ENCODE measurements at places on chromosomes 13 and 19. TPM values are rescaled to one million over a fixed set of nuclear protein-coding genes. Genes with fewer than 3 reads are reported as not detected.

DNA sequence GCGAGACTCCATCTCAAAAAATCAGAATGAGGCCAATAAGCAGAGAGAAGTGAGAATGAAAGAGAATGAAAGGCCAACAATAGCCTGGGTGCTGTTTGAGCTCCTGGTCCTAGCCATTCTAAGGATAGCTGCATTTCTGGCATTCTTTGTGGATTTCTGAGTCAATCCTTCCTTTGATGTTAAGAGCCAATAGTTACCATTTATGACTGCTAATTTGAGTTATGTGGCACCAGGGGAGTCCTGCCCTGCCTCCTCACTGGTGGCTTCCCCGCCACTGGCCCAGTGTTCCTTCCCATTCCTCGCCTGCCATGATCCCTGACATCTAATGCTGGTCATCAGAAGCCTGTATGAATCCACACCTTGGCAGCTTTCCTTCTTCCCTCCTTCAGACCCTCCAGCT is 991.2 kb downstream of the UQCRFS1 start:
- H3K36me3 ChIP-seq, result no peaks in the 10 kb centered on the region
- no peaks in the 10 kb centered on the region for H3K4me1 ChIP-seq
- no peak for DNase-seq

- H3K36me3 ChIP-seq, result no peaks in the 10 kb centered on the region
- no peak for DNase-seq
- no peaks in the 10 kb centered on the region for H3K4me1 ChIP-seq
- H3K27ac ChIP-seq, result no peak overlapping the region
- no peak overlapping the region for H3K4me3 ChIP-seq
Observed at GRCh38 chr19:29625186-29625651, 19.1 kb downstream of the POP4 start.

GRCh38 chr19:42657556-42657955 is 62.8 kb upstream of the CEACAM8 start:
- peak; percentile 39 for DNase-seq
- H3K27ac ChIP-seq, result no peak overlapping the region
- no peaks in the 10 kb centered on the region for H3K36me3 ChIP-seq
- no peaks in the 10 kb centered on the region for H3K4me1 ChIP-seq
- peaks cover 24% of the 10 kb centered on the region for H3K27me3 ChIP-seq

DNA sequence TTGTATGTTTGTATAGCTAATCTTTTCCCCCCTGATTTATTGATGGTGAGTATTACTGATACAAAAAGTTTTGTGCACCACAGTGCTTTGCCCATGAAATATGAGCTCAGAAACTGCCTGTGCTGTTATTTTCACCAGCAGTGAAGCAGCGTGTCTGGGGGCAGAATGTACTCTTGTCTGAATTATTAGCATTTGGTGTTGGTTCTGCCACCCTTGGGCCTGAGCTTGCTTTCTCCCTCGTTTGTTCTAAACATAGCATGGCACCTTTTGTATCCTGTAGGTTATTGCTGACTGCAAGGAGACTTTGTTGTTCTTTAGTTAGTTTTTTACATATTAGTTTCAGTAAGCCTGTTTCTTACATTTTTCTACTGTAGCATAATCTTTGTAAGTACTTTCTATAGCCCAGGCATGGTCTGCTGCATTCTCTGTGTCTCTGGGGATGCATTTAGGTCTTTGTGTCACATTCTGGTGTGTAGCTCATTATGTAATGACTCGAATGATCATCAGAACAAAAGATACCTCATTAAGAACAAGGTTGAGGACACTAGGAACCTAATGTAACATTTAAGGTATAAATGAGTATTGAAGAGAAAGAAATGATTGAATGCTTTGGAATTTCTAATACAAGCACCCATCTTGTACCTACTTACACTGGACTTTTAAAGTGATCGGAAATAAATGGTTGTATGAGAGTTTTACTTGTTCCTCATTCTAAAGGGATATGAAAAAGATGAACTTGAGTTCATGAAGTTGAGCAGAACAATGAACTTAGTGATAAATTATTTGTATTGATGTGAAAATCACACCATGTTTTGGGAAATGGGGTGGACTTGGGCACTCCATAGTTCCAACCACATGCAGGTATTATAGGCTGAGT is 50.3 kb upstream of the GPI start:
- no peak overlapping the region for H3K27ac ChIP-seq
- no peak overlapping the region for H3K4me3 ChIP-seq
- H3K36me3 ChIP-seq, result peaks cover 2% of the 10 kb centered on the region
- DNase-seq, result no peak
- H3K27me3 ChIP-seq, result no peaks in the 10 kb centered on the region

GRCh38 chr19:45471931-45472562 is 4.3 kb downstream of the FOSB start:
- no peak overlapping the region for H3K27ac ChIP-seq
- peaks cover 13% of the 10 kb centered on the region for H3K4me1 ChIP-seq
- H3K27me3 ChIP-seq, result no peaks in the 10 kb centered on the region
- H3K36me3 ChIP-seq, result no peaks in the 10 kb centered on the region
- no peak overlapping the region for H3K4me3 ChIP-seq
- no peak for DNase-seq

GRCh38 chr19:33089010-33089409 is 8.0 kb downstream of the GPATCH1 start:
- DNase-seq, result no peak
- peaks cover 28% of the 10 kb centered on the region for H3K36me3 ChIP-seq
- H3K27ac ChIP-seq, result no peak overlapping the region
- H3K4me1 ChIP-seq, result no peaks in the 10 kb centered on the region

- H3K27me3 ChIP-seq, result no peaks in the 10 kb centered on the region
- H3K4me3 ChIP-seq, result no peak overlapping the region
- no peaks in the 10 kb centered on the region for H3K4me1 ChIP-seq
Observed at GRCh38 chr13:29239653-29240525, 355.6 kb downstream of the SLC7A1 start.

DNA sequence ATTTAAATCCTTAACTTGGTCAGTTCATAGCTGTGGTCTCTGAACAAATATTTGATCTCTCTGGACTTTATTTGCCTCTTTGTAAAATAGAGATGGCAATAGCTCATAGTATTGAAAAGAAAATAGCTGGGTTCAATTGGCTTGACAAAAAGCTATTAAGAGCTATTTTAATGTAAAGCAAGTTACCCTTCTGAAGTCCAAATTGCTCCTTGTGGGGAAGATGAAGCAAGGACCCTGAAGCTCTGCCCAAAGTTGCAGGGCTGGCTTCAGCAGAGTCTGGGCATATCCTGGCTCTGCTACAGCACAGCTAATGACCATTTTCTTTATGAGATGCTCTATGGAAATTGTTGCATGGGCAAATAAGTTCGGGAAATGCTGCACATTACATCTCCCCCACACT is 484.5 kb downstream of the TDRD3 start:
- H3K4me1 ChIP-seq, result no peaks in the 10 kb centered on the region
- H3K4me3 ChIP-seq, result no peak overlapping the region
- no peaks in the 10 kb centered on the region for H3K36me3 ChIP-seq

- H3K27ac ChIP-seq, result no peak overlapping the region
- H3K27me3 ChIP-seq, result no peaks in the 10 kb centered on the region
- no peaks in the 10 kb centered on the region for H3K4me1 ChIP-seq
- H3K36me3 ChIP-seq, result no peaks in the 10 kb centered on the region
- no peak for DNase-seq
Observed at GRCh38 chr13:96903085-96903484, 91.2 kb downstream of the OXGR1 start.

DNA sequence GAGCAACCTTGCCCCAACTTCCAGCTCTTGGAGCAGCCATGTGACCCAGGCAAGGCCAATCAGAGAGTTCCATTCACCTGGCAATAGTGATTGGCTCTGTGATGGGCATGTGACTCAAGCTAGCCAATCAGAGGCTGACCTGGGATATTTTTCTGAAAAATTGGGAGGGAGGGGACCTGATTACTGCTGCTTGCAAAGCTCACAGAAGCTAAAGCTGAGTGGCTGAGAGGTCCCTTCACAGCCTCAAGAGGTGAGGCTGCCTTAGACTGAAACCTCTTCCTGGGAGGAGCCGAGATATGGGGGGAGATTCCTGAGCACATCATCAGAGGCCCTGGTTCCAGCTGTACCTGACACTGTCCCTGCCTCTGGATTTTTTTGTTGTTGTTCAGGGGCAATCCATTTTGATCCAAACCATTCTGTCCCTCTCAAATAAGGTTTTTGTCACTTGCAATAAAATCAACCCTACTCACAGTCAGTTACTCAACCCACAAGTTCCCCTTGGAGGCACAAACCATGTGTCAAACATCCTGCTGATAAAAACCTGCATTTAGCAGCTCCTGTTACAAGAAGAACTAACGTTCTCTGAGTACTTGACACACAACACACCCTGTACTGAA is 4.8 kb downstream of the CIB3 start:
- H3K27ac ChIP-seq, result no peak overlapping the region
- H3K4me3 ChIP-seq, result no peak overlapping the region
- H3K27me3 ChIP-seq, result no peaks in the 10 kb centered on the region
- DNase-seq, result peak; percentile 50
- H3K36me3 ChIP-seq, result no peaks in the 10 kb centered on the region

DNA sequence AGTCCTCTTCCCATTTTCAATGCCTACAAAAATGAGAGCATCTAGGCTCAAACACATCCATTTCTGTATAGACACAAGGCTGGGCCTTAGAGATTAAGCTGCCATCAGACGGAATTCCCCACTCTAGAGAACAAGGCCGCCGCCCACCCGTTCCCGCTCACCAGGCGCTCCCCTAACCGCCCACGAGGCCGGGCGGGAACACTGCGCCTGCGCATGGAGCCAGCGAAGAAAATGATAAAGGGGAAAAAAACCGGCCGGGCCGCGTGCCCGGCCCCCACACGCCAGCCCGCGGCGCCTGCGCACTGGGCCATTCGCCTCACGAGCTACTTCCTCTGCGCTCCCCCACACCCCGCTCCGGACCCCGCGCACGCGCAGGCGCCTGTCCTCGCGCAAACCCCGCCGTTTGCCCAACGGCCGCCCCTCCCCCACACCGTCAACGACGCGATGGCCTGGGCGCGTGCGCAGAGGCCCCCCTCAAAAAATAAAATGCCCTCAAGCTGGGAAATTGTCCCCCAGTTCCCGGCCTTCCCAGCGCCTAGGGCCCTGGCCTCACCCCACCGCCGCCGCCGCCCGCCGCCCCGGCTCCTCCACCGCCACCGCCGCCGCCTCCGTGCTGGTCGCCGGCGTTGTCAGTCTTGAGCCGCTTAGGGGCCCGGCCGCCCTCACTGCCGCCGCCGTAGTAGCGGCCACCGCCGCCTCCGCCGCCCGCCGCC is 483 bp downstream of the HNRNPL start:
- peak overlapping the region; percentile 72 for H3K27ac ChIP-seq
- H3K4me1 ChIP-seq, result peaks cover 15% of the 10 kb centered on the region
- peaks cover 29% of the 10 kb centered on the region for H3K36me3 ChIP-seq
- DNase-seq, result peak; percentile 92

- H3K36me3 ChIP-seq, result peaks cover 25% of the 10 kb centered on the region
- no peak overlapping the region for H3K27ac ChIP-seq
- H3K4me1 ChIP-seq, result no peaks in the 10 kb centered on the region
- H3K27me3 ChIP-seq, result peaks cover 4% of the 10 kb centered on the region
- H3K4me3 ChIP-seq, result no peak overlapping the region
Observed at GRCh38 chr19:38907670-38908069, 4.3 kb downstream of the CCER2 start.

GRCh38 chr19:41714598-41714997 is 6.2 kb downstream of the CEACAM5 start:
- no peaks in the 10 kb centered on the region for H3K4me1 ChIP-seq
- no peaks in the 10 kb centered on the region for H3K36me3 ChIP-seq
- no peak overlapping the region for H3K27ac ChIP-seq
- H3K4me3 ChIP-seq, result no peak overlapping the region
- no peak for DNase-seq

GRCh38 chr13:79382545-79383275 is 23.3 kb downstream of the RBM26 start:
- peaks cover 4% of the 10 kb centered on the region for H3K4me1 ChIP-seq
- no peak overlapping the region for H3K27ac ChIP-seq
- no peak overlapping the region for H3K4me3 ChIP-seq
- no peak for DNase-seq
- H3K27me3 ChIP-seq, result no peaks in the 10 kb centered on the region

DNA sequence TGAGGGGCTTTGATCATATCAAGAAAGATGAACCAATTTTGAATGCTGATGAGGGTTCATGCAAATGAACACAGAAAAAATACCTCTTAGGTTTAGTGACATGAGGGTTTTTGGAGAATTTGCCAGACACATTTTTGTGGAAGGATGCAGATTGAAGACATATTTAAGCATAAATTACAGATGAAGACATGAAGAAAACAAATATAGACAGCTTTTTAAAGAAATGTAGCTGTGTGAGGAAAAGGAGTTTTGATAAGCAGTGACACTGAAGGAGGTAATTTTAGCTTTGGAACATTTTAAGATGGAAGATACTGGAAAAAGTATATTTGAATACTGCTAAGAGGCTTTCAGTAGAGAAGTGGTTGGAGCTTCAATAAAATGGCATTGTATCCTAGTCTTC is 810.8 kb upstream of the GPC6 start:
- DNase-seq, result no peak
- no peaks in the 10 kb centered on the region for H3K36me3 ChIP-seq
- no peak overlapping the region for H3K4me3 ChIP-seq
- H3K27me3 ChIP-seq, result no peaks in the 10 kb centered on the region
- no peak overlapping the region for H3K27ac ChIP-seq
- no peaks in the 10 kb centered on the region for H3K4me1 ChIP-seq

DNA sequence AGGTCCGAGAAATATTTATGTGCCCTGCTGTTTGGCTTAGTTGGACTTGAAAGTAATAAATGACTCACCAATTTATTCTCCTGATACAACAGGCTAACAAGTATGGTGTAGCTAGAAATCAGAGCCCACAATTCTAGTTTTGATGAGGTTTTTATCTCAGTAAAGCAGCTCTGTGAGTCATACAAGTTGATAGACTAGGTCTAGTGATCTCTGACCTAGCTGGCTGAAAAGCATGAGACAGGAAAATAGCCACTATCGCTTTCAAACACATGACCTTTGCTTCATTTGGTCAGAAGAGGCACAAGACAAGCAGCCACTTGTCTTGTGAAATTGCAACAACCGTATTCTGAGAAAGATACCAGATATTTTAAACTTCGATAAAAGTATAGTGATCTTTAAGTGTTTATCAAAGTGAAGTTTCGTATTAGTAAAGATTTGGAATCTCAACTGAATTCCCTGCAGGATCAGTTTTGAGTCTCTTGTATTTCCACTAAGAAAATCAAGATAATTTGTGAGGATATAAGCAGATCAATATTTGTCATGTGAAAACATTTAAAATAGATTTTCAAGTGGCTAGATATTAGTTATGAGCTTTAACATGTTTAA is 126.7 kb downstream of the MAB21L1 start:
- H3K27me3 ChIP-seq, result no peaks in the 10 kb centered on the region
- H3K4me1 ChIP-seq, result no peaks in the 10 kb centered on the region
- no peaks in the 10 kb centered on the region for H3K36me3 ChIP-seq
- H3K4me3 ChIP-seq, result no peak overlapping the region
- no peak for DNase-seq
- no peak overlapping the region for H3K27ac ChIP-seq

GRCh38 chr19:49906879-49907564 is 10.3 kb upstream of the IL4I1 start:
- peaks cover 33% of the 10 kb centered on the region for H3K36me3 ChIP-seq
- no peak overlapping the region for H3K4me3 ChIP-seq
- H3K27me3 ChIP-seq, result no peaks in the 10 kb centered on the region
- no peak for DNase-seq
- H3K27ac ChIP-seq, result no peak overlapping the region

GRCh38 chr19:14135355-14135754 is 1.0 kb downstream of the ASF1B start:
- no peak overlapping the region for H3K27ac ChIP-seq
- H3K27me3 ChIP-seq, result no peaks in the 10 kb centered on the region
- H3K4me3 ChIP-seq, result no peak overlapping the region
- no peaks in the 10 kb centered on the region for H3K36me3 ChIP-seq
- peaks cover 6% of the 10 kb centered on the region for H3K4me1 ChIP-seq

NTN5 gene
- 0.11 TPM for polyA plus RNA-seq

XRCC1 gene
- 21.3 TPM for polyA plus RNA-seq

CNN1 gene
- polyA plus RNA-seq, result 196 TPM

EDNRB gene
- polyA plus RNA-seq, result 0.07 TPM

SERPINE3 gene
- not detected for polyA plus RNA-seq

GRK1 gene
- not detected for polyA plus RNA-seq

FGF21 gene
- not detected for polyA plus RNA-seq

IRS2 gene
- polyA plus RNA-seq, result 1.9 TPM
